ENCODE measurements at places on chromosomes 3 and 15. TPM values are rescaled to one million over a fixed set of nuclear protein-coding genes. Genes with fewer than 3 reads are reported as not detected.

DNA sequence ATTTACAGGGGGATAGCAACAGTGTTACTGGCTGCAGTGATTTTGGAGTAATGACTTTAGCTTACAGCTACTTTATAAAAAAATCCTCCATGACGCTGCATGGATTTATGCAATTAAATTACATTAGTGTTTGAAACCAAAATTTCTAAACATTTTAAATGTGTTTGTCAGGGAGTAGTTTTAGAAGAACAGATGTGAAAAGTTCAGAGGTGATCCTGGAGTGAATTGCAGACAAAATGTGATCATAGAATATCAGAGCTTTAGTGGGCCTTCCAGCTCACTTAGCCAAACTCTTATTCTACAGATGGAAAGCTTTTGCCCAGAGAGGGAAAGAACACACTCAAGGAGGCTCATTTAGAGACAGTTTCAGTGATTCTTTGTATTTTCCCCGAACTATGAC lies 376.3 kb downstream of the LPP start:
- no peak for DNase-seq

Gene TUSC7
- not detected for polyA plus RNA-seq

DNA sequence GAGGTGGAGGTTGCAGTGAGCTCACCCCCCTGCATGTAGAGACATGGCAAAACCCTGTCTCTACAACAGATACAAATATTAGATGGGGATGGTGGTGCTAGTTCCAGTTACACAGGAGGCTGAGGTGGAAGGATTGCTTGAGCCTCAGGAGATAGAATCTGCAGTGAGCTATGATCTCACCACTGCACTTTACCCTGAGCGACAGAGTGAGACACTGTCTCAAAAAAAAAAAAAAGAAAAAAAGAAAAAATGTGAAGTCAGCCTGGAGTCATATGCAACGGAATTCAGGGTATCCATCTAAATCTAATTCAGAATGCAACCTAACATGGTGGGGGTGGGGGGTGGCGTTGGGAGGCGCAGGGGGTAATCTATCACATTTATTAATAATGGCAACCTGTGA lies 37.1 kb upstream of the NR2F2 start:
- DNase-seq, result no peak

DNA sequence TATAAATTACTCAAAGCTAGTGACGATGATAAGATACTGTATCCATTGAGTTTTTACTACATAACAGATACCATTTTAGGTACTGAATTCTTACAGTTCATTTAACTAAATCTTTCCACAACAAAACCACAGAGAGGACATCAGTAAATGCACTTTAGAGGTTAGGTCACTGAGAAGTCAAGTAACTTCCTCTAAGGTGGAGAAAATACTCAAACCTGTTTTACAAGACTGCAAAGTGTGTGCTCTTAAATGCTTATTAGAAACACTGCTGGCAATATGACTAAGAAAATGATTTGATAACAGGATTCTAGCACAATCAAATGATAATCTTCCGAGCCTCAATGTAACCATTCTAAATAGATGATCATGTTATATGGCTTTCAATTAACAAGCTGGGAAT lies 99.4 kb downstream of the UBE3A start:
- DNase-seq, result no peak

DNA sequence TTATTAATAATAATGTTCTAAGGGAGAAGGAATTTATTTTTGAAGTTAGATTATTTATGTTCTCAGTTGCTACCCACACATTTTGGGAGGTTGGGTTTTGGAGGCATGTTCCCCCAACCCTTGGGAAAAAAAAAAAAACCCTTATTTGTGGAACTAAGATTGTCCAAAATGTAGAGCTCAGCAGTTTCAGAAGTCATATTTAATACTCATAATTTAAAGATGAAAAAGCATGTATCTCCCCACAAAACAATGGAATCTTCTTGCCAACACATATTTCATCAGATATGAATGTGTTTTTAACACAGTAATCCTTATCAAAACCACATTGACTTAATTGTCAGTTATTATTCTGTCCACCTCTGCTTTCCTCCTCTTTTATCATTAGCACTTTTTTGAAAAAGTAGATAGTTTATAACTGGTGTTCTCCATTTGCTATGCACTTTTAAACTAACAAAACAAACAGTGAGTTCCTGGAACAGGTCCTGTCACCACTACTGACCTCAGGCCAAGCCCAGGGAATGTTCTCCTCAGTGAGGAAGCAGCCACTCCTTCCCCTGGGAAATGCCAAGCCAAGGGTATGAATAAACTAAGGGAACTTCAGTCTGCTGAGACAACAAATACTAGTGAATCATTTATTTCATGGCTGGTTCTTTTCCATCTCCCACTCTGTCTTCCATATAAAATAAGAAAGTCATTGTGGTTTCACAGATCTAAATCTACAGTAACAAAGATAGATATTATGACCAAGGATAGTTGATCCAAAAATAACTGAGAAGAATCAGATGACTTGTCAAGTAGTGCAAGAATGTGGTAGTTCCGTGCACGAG lies 414.4 kb upstream of the ALCAM start:
- DNase-seq, result no peak

Gene ST8SIA2
- polyA plus RNA-seq, result 18.3 TPM

DNA sequence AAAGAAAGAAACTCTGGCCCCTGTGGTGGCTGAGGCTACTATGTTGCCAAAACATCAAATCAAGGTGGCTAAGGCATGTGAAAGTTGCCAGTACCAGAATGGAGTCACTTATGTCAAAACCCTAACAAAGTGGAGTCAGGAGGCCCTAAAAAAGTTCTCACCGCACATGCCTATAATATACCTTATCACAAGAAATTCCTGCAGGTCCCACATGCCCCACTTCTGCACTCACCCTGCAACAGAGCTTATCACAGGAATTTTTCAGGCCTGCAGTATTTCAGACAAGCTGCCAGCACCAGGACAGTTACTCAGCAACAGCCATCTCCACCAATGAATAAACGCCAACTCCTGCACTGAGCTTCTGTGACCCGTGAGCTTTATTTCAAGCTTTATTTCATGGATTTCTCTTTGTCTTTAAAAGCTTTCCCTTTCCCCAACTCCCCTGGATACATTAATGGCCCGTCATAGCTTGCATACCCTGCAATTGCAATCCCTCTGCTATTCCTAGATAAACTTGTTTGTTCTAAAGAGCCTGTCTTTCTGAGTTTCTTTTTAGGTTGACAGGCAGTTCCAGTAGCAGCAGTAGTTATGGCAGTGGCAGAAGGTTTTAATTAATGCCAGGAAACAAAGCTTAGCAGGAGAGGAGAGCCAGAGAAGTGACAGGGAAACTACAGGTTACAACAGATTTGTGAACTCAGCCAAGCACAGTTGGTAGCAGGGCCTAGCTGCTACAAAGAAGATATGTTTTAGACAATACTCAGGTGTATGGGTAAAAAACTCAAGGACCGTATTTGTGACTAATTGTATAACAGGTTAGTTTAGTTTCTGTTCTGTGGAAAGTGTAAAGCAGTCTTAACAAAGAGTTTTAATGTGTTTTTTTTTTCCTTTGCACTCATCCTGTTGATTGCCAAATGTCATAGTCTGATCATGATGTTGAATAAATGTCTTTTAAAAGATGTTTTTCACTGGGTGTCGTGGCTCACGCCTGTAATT lies 15.9 kb upstream of the TMEM42 start:
- no peak for DNase-seq

DNA sequence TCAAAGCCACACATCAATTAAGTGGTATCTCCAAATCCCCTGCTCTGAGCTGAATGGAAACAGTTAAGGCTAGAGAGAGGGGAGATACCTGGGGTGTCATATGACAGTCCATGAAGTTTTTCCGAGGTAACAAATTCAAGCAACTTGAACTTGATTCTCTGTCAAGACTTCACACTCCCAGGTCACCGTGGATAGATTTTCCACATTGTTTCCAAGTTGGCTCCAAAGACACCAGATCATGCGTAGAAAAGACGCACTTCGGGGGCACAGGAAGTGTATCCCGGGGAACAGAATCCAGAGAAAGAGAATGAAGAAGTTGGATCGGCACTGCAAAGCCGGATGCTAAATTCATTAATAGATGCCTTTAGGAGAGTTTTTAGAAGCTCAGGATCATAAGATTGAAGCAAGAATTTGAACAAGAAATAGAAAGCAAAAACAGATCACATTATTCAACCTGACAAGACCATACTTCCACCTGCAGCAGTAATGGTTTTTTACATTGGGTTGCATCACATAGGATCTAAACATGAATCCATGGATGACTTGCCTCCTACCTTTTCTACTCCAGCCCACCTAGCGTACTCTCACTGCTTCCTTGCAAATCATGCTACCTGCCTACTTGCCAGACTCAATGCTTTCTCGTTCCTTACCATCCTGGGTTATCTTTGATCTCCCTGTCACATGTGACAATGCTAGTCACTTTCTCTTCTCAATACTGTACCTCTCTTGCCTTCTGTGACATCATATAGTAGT lies 253.0 kb upstream of the ADAMTS9 start:
- DNase-seq, result peak; percentile 70

DNA sequence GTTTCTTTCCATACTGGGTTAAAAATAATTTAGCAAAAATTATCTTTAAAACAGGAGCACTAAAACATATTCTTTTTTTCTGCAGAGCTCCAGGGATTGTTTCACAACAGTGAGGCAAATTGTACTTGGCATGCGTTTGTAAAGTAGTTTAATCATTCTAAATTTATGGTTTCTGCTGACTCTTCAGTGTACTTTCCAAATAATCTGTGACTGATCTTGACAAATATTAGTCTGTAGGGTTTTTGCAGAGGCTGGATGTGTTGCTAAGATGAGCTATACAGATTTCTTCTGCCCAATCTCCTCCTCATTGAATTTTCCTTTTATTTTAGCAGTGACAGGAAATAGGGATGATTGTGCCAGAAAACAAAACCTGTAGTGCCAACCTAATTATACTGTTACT lies 328.0 kb upstream of the MANF start:
- peak; percentile 11 for DNase-seq

- DNase-seq, result no peak
Observed at GRCh38 chr3:172752651-172753050, 2.1 kb downstream of the ECT2 start.

Gene VGLL3
- polyA plus RNA-seq, result 37.5 TPM

Gene SEMA5B
- polyA plus RNA-seq, result 23.8 TPM

- no peak for DNase-seq
Observed at GRCh38 chr3:15107075-15107947, 8.4 kb upstream of the RBSN start.

DNA sequence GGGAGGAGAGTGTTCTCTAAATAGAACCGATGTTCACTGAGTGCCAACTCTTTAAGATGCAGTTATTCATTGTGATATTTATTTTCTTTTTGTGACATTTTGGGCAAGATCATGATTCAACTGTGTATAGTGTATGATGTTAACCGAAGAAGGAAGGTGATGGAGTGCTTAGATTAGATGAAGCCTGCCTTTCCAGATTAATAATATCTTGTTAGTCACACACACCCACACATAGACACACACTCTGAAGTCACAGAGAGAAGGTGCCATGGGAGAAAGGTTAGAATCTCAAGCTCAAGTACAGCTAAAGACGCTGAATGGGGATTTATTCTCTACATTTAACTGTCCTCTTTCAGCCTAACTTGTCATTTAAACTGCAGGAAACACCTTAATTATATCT lies 77.0 kb downstream of the SLC9A9 start:
- DNase-seq, result no peak

GRCh38 chr15:22888120-22888859 lies 49.8 kb downstream of the NIPA2 start:
- no peak for DNase-seq

- DNase-seq, result no peak
Observed at GRCh38 chr3:99325402-99325801, 313.0 kb upstream of the COL8A1 start.

DNA sequence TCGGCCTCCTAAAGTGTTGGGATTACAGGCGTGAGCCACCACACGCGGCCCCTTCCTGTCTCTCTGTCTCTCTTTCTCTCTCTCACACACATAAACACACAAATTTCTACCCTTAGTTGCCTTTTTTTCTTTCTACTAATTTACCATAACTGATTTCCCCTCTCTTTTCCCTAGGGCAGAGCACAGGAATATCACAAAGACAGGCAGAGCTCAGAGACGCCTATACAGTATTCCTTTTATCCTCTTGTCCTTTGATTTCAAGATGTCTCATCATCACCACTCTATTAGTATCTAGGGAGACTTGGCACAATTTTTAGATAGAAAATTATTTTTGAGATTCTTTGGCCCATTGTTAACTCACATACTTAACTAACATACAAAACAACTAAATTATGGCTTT lies 25.8 kb upstream of the ST3GAL6 start:
- DNase-seq, result no peak

DNA sequence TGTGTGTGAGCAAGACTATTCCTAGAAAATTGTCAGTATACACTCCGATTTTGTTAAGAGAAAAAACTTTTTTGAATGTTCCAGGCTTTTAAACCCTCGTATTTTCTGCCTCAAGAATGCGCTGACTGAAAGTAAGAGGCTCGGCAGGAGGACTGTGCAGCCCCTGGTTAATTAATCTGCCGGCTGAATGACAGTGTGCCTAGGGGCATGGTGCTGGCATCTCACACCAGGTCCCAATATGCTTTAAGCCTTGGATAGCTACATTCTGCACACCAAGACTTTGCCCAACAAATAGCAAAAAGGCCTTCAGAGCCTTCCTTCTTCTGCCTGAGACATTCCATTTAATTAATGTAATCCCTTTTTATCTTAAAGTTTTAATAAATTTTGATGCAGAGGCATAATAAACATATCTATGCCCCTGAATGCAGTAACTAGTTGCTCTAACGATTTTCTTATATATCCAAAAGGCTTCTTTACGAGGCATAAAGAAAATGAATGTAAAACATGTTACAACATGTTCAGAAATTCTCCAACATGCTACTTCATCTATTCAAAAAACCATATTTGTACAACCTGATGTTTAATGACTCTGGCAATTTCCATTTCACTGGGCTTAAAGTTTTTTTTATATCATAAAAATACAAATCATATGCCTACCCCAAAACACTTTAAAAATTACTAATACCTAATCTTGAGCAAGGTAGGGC lies 37.9 kb downstream of the DPH6 start:
- no peak for DNase-seq

GRCh38 chr3:145013931-145014330 lies 1042.3 kb downstream of the DIPK2A start:
- no peak for DNase-seq

- DNase-seq, result no peak
Observed at GRCh38 chr3:130048726-130049125, 32.9 kb upstream of the ALG1L2 start.

DNA sequence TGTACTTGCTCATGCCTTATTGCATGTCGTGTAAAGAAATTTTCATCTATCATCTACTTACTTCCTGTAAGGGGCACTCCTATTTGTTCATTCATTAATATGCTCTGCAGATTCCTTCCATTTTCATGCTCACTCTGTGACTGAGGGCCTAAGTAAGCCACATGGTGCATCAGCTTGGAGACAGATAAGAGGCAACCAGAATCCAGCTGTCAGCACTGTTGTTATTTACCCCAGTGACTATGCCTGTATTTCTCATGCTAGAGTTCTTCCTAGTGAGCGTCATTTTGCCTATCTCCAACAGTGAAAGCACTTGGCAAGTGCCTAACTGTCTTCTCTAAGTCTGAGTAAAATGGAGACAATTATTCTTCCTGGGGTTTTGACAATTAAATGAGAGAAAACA lies 124.8 kb upstream of the ABI3BP start:
- no peak for DNase-seq

- peak; percentile 49 for DNase-seq
Observed at GRCh38 chr3:194136519-194137007, 615 bp downstream of the HES1 start.
